ENCODE measurements at places on chromosomes 6 and 20. TPM values are rescaled to one million over a fixed set of nuclear protein-coding genes. Genes with fewer than 3 reads are reported as not detected.

The ANGPT4 gene
- polyA plus RNA-seq, result not detected

- H3K27me3 ChIP-seq, result no peaks in the 10 kb centered on the region
- no peak overlapping the region for H3K4me3 ChIP-seq
- no peaks in the 10 kb centered on the region for H3K4me1 ChIP-seq
- no peak for DNase-seq
- H3K36me3 ChIP-seq, result peaks cover 90% of the 10 kb centered on the region
These were observed 60.1 kb downstream of the GFRA4 start for GRCh38 chr20:3603108-3603507.

The GSTA4 gene
- 0.34 TPM for polyA plus RNA-seq

DNA sequence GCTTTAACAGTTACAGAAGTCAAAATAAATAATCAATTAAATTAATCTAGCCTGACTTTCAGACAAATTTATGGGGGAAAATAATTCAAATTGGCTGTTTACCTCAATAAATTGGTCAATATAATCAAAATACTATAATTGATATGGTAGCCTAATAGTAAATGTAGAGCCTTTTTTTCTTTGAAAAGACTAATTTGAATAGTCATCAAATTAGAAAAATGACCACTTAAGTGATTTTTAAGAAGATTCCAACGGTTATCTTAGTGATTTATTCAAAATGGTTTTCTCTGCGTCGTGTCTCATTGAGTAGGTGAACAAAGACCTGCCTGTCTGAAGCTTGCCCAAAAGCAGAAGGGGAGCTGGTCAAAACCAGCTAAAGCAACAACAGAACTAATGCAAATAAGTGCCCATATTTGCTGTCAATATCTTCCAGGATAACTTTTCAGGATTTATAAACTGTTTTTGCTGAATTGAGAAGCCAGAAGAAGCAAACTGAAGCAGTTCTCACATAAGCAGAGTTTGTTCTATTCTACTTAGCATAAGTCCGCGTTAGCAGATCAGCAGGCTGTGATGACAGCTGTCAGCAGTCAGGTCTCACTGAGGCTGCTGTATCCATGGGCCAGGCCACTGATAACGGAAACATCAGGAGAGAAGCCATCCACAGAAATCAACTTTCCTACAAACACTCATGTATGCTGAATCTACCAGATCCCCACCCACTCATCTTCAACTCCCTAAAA lies 7.0 kb downstream of the RCAN2 start:
- no peaks in the 10 kb centered on the region for H3K36me3 ChIP-seq
- H3K27me3 ChIP-seq, result peaks cover 17% of the 10 kb centered on the region
- H3K27ac ChIP-seq, result no peak overlapping the region
- H3K4me1 ChIP-seq, result no peaks in the 10 kb centered on the region

The NKAPL gene
- 0.94 TPM for polyA plus RNA-seq

DNA sequence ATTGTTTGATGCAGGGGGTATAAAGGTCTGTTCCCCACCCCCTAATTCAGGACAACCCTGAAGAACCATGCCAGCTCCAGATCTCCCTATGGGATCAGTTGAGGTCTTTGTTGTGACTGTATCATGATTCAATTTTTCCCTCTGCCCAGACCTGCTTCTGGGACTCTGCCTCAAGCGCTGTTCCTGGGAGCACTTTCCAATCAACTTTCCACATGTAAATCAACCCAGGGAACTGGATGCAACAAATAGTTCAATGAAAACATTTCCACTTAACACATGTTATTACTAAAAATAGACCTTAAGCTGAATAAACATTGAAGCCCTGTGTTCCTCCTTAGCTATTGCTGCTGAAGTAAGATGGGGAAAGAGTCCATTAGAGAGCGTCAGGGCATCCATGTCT lies 139.5 kb downstream of the C6orf58 start:
- no peak overlapping the region for H3K27ac ChIP-seq
- no peak overlapping the region for H3K4me3 ChIP-seq

GRCh38 chr6:91276315-91276714 lies 689.4 kb upstream of the MAP3K7 start:
- H3K27me3 ChIP-seq, result no peaks in the 10 kb centered on the region
- no peaks in the 10 kb centered on the region for H3K36me3 ChIP-seq
- H3K27ac ChIP-seq, result no peak overlapping the region

DNA sequence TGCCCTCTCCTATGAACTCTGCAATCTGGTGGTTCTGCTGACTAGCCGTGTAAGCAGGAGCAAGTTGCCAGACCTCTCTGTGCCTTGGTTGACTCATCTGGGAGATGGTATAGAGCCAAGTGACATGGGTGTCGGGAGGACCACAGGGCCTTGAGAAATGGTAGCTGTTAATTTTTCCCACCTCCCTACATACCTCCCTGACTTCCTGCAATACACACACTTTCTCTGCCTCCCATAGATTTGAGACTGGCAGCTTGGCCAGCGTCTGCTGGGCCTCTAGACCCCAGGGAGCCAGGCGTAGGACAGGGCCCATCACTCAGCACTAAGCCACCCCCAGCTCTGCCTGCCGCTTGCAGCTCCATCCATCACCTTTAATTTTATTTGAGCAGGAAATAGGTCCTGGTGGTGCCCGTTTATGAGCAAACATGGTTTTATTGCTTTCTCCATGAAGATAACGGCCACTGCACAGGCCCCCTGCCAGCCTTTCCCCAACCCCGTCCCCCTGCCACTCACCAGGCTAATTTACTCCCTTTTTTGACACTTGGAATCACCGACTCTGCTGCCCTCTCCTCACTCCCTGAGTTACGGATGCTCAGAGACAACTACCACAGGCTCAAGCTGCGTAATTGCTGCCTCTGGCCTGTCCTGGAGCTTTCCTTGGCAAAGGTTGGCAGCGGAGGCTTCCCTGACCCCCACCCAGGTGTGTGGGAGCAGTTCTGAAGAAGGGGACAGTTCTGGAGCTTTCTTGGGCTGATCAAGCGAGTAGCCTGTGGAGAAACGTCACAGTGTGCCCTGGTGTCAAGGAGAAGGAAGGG lies 11.1 kb downstream of the GLP1R start:
- no peaks in the 10 kb centered on the region for H3K36me3 ChIP-seq
- no peaks in the 10 kb centered on the region for H3K4me1 ChIP-seq
- DNase-seq, result no peak
- no peaks in the 10 kb centered on the region for H3K27me3 ChIP-seq

GRCh38 chr6:106099235-106099537 lies 13.1 kb downstream of the PRDM1 start:
- no peaks in the 10 kb centered on the region for H3K27me3 ChIP-seq
- no peak overlapping the region for H3K27ac ChIP-seq
- peaks cover 20% of the 10 kb centered on the region for H3K36me3 ChIP-seq
- H3K4me3 ChIP-seq, result no peak overlapping the region

DNA sequence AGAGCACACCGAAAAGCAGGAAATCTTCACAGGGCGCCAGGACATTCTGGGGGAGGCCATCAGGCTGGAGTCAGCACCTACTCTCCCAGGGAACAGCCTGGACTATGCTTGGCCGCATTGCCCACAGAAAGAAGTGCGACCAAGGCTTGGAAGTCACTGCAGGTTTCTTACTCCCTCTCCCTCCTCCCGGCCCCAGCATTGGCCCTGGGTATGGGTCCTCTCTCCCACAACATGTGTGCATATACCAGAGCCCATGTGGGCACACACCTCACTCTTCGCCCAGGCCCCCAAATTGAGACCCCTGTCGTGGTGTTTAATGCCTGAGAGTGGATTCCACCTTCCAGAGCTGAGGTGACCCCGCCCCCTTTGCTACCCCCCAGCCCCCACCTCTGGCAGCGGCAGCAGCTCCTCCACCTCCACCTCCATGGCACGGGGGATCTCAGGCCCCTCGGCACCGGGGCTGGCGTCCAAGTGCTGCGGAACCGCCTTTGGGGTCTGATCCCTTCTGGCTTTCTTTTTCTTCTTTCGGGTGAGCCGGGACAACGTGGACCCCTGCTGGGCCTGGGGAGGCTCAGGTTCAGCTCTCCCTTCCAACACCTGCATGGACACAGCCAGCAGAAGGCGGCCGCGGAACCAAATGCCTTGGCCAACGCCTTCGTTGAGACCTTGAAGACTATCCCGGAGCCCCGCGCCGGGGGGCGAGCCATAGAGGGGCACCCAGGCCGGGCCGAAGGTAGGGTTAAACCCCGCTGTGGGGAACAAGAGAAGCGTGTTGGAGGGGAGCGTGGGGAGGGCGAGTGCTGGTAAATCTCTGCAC lies 15.2 kb upstream of the SPAG4 start:
- no peak for DNase-seq
- peaks cover 17% of the 10 kb centered on the region for H3K4me1 ChIP-seq
- peaks cover 34% of the 10 kb centered on the region for H3K27me3 ChIP-seq
- peak overlapping the region; percentile 66 for H3K4me3 ChIP-seq
- H3K27ac ChIP-seq, result no peak overlapping the region

The LCA5 gene
- 0.08 TPM for polyA plus RNA-seq

- H3K4me1 ChIP-seq, result no peaks in the 10 kb centered on the region
- H3K27ac ChIP-seq, result no peak overlapping the region
- H3K4me3 ChIP-seq, result no peak overlapping the region
- H3K27me3 ChIP-seq, result no peaks in the 10 kb centered on the region
These were observed 130.0 kb downstream of the FOXC1 start for GRCh38 chr6:1739680-1740079.

The KCNK16 gene
- not detected for polyA plus RNA-seq

- no peak overlapping the region for H3K27ac ChIP-seq
- DNase-seq, result no peak
- no peaks in the 10 kb centered on the region for H3K27me3 ChIP-seq
- H3K36me3 ChIP-seq, result no peaks in the 10 kb centered on the region
- no peak overlapping the region for H3K4me3 ChIP-seq
These were observed 114.7 kb downstream of the SASH1 start for GRCh38 chr6:148457137-148457842.

GRCh38 chr6:146948790-146949342 lies 255.4 kb upstream of the STXBP5 start:
- no peak overlapping the region for H3K27ac ChIP-seq
- H3K4me3 ChIP-seq, result no peak overlapping the region
- no peak for DNase-seq
- H3K4me1 ChIP-seq, result peaks cover 11% of the 10 kb centered on the region

The MAP3K5 gene
- 11.1 TPM for polyA plus RNA-seq

- H3K4me1 ChIP-seq, result no peaks in the 10 kb centered on the region
- H3K27me3 ChIP-seq, result no peaks in the 10 kb centered on the region
These were observed 44.3 kb downstream of the TENT5A start for GRCh38 chr6:81708113-81708699.

GRCh38 chr20:43988451-43988850 lies 73.8 kb downstream of the TOX2 start:
- H3K27me3 ChIP-seq, result no peaks in the 10 kb centered on the region
- H3K4me1 ChIP-seq, result no peaks in the 10 kb centered on the region
- no peak for DNase-seq
- H3K27ac ChIP-seq, result no peak overlapping the region
- H3K4me3 ChIP-seq, result no peak overlapping the region

DNA sequence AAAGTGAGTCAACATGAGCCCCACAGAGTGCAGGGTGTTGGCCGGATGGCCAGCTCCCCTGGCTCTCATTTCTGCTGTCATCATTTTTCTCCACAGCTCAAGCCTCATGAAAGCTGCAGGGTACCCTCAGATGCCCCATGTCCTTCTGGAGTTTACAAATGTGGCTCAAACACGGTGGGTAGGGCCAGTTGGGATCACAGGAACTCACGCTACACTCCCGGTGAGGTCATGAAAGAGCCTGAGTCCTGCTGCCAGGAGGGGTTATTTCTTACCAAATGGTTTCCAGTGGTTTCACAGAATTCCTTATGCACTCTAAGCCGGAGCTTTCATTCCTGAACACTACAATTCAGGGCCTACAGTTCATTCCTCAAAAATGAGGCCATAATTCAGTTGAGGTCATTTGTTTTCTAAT lies 78.7 kb downstream of the TMEM170B start:
- H3K4me1 ChIP-seq, result no peaks in the 10 kb centered on the region
- H3K27me3 ChIP-seq, result no peaks in the 10 kb centered on the region
- H3K4me3 ChIP-seq, result no peak overlapping the region
- no peaks in the 10 kb centered on the region for H3K36me3 ChIP-seq

GRCh38 chr6:24323632-24324337 lies 34.1 kb downstream of the DCDC2 start:
- DNase-seq, result no peak
- no peaks in the 10 kb centered on the region for H3K27me3 ChIP-seq
- no peaks in the 10 kb centered on the region for H3K4me1 ChIP-seq
- H3K27ac ChIP-seq, result no peak overlapping the region

DNA sequence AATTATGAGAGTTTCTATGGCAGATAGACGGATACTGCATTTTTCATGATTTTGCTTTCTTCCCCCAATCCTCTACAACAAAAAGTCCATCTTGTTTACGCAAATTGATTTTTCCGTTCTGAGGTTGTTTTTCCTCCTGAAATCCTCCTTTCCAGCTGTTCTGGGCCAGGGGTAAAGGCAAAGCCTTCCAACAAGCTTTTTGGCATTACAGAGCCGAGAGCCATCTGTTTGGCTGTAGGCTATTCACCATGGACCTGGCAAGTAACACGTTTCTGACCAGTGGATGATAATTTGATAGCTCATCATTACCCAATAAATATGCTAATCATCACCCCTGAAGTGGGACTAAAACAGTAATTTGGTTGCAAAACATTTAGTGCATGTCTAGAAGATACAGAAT lies 226.5 kb downstream of the CBLN4 start:
- H3K36me3 ChIP-seq, result no peaks in the 10 kb centered on the region
- no peaks in the 10 kb centered on the region for H3K4me1 ChIP-seq
- no peak for DNase-seq
- no peak overlapping the region for H3K4me3 ChIP-seq
- no peaks in the 10 kb centered on the region for H3K27me3 ChIP-seq
- no peak overlapping the region for H3K27ac ChIP-seq

DNA sequence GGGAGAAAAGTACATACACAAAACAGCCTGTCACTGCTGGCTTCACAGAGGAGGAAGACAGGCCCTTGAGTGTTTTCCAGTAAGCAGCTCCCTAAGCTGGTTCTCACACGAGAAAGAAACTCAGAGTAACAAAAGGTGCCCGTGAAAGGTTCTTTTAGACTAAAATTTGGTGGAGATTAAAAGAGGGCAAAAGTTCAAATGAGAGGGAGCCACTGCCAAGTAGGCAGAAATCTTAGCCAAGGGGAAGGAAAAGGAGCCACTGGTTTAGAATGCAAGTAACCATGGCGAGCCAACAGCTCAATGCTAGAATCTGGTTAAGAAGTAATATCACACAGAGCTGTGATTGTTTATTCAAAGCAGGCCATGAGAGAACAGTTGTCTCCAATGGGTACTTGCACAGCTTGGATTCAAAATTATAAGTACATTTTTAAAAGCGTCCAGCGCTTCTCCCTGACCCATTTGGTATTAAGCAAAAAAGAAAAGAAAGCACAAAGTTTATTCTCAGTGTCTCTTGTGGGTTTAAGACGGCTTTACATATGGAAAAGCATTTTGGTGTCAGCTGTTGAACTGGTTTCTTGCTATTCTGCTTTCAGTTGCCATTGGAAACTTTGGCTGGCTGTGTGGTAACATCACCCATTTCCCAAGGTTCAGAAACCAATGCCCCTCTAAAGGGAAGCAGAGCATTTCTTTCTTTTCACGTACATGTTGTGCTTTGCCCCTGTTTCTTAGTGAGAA lies 648.5 kb downstream of the RNF144B start:
- no peak overlapping the region for H3K4me3 ChIP-seq
- H3K36me3 ChIP-seq, result no peaks in the 10 kb centered on the region
- no peak overlapping the region for H3K27ac ChIP-seq
- no peak for DNase-seq
- no peaks in the 10 kb centered on the region for H3K4me1 ChIP-seq
- no peaks in the 10 kb centered on the region for H3K27me3 ChIP-seq

All from CD14-positive monocyte (primary cell).